ENCODE measurements at places on chromosomes 1 and 21.

DNA sequence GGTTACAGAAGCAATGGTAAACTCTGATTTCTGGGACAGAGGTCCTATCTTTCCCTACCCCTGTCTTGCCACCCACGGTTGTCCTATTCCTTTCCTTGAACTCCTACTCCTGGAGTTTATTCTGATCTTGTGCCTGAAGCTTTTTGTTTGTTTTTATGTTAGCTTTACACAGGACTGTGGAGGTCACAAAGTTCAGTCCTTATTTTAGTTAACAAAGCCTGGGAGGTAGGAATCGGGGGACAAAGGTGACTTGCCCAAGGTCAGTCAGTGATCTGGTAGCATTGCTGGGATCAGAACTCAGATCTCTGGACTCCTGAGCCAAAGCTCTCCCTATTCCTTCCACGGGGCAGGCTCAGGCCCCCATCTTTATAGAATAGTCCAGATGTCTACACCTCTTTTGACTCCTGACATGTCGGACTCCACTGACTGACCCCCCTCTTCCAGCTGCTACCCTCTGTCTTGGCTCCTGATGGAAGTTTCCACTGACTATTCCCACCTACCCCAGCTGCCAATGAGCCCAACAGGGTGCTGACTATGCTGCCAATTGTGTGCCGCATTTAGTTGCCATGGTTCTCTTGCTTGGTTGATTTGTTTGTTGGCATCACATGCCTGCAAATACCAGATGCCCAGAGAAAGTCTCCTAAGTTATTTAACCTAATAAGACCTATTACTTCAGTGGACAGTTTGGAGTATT, 9.9 kb downstream of the F5 start:
- no peak overlapping the region for H3K27ac ChIP-seq
- no peaks in the 10 kb centered on the region for H3K4me1 ChIP-seq
- DNase-seq, result no peak
- no peak overlapping the region for H3K4me3 ChIP-seq
- H3K36me3 ChIP-seq, result no peaks in the 10 kb centered on the region
- no peaks in the 10 kb centered on the region for H3K27me3 ChIP-seq

- no peaks in the 10 kb centered on the region for H3K27me3 ChIP-seq
- H3K27ac ChIP-seq, result peak overlapping the region; percentile 76
- H3K4me1 ChIP-seq, result peaks cover 20% of the 10 kb centered on the region
- DNase-seq, result no peak
- H3K36me3 ChIP-seq, result peaks cover 19% of the 10 kb centered on the region
- peak overlapping the region; percentile 80 for H3K4me3 ChIP-seq
These were observed 1.4 kb downstream of the ZMYM4 start for GRCh38 chr1:35269989-35270289.

GRCh38 chr1:169204157-169204556, 97.7 kb downstream of the ATP1B1 start:
- no peaks in the 10 kb centered on the region for H3K4me1 ChIP-seq
- H3K36me3 ChIP-seq, result no peaks in the 10 kb centered on the region
- no peak for DNase-seq
- H3K27ac ChIP-seq, result no peak overlapping the region

DNA sequence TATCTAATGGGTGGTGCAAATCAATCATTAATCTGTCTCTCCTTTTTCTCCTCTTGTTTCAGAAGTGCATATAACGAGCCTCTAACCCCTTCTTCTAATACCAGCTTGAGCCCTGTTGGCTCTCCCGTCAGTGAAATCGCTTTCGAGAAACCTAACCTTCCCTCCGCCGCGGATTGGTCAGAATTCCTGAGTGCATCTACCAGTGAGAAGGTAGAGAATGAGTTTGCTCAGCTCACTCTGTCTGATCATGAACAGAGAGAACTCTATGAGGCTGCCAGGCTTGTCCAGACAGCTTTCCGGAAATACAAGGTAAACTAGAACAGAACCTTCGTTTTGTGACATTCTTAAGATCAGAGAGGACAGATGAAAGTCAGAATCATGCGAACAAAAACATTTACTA, 25.3 kb upstream of the VAMP3 start:
- H3K36me3 ChIP-seq, result no peaks in the 10 kb centered on the region
- 0 out of 2 replicates have a peak, but pooled peaks cover 5% of the 10 kb centered on the region for H3K4me1 ChIP-seq
- H3K4me3 ChIP-seq, result no peak overlapping the region
- no peak overlapping the region for H3K27ac ChIP-seq
- DNase-seq, result no peak

GRCh38 chr1:239993366-239993765, 98.3 kb upstream of the FMN2 start:
- H3K4me3 ChIP-seq, result no peak overlapping the region
- no peak overlapping the region for H3K27ac ChIP-seq
- no peaks in the 10 kb centered on the region for H3K27me3 ChIP-seq
- DNase-seq, result no peak
